ENCODE measurements at places on chromosomes 13 and 19. TPM values are rescaled to one million over a fixed set of nuclear protein-coding genes. Genes with fewer than 3 reads are reported as not detected.

The PSG6 gene
- 0.16 TPM for polyA plus RNA-seq

The GRK1 gene
- polyA plus RNA-seq = 0.28 TPM

The GPR183 gene
- 3.2 TPM for polyA plus RNA-seq

DNA sequence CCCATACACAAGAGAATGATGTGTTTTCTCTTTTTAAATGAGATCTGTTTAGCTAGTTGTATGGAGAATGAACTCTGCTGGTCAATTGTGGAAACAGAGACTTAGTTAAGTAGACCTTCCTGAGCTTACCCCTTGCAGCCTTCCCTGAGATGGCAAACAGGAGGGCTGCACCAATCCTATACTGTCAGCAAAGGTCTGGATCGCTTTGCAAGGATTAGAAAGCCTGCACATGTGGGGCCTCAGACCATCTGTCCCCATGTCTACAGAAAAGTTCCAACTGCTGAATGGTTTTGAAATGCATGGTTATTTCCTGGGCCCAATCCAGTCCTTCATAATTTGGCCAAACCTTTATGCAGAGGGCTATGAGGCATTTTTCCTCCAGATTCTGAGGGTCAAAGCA, 183.9 kb upstream of the SLC10A2 start:
- DNase-seq = no peak

DNA sequence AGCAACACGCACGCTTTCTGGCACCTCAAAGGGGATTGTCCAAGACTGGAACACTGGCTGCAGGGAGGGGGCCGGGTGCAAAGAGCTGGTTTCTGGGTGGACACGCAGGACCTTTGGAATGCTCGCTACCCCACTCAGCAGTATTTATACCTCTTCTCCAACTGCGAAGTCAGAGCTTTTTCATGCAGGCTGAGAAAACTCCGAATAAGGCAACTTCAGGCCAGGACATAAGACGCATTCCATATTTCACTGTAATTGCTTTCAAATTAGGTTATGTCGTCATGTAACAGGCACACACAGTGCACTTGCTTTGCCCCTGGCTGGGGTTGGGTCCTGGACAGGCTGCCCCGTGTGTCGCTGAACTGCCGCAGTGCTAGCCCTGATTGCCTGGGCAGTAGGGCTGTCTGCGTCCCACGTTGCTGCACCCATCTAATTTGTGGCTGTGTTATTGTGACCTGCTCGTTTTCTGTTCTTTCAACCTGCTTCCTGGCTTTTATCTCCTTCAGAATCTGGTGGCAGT, 44.5 kb downstream of the ACTN4 start:
- DNase-seq = no peak

DNA sequence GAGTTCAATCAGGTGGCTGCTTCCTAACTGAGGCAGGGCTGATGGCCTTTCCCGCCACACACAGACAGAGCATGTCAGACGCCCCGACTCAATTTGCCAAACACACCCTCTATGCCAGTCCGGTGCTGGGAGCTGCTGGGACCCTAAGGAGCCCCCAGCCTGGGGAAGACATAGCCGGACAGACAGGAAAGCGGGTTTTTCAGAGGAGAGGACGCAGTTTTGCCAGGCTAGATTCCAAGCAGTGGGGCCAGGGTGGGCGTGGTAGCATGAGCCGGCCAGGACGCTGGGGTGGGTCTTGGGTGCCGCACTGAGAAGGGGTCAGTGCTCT, 19.8 kb downstream of the MAST3 start:
- no peak for DNase-seq

DNA sequence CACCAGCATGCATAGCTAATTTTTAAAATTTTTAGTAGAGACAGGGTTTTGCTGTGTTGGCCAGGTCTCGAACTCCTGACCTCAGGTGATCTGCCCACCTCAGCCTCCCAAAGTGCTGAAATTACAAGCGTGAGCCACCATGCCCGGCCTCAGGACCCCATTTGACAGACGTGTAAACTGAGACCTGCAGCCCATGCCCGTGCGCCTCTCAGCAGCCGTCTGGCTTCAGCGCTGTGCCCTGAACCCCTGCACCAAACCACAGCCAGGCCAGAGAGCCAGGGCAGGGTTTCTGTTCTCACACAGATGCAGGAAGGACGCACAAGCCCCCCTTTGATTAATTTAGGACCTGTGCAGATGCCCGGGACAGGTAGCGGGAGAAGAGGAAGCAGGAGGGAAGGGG, 7.3 kb upstream of the FFAR1 start:
- DNase-seq = no peak

DNA sequence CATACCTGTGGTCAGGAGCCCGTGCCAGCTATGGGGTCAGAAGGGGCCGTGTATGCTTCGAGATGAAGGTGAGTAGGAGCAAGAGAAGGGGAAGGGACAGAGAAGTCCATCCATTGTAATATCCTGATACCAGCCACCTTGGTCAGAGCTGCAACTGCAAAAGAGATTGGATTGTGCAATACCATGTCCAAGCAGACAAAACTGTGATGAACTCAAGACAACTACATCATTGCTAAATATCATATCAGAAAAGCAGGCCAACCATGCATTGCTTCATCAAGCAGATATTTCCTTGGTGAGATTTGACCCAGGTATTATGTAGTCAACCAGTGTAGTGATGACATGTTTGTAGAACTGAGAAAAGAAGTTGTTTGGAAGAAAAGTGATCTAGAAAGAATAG, 12.1 kb downstream of the HNRNPUL1 start:
- no peak for DNase-seq

DNA sequence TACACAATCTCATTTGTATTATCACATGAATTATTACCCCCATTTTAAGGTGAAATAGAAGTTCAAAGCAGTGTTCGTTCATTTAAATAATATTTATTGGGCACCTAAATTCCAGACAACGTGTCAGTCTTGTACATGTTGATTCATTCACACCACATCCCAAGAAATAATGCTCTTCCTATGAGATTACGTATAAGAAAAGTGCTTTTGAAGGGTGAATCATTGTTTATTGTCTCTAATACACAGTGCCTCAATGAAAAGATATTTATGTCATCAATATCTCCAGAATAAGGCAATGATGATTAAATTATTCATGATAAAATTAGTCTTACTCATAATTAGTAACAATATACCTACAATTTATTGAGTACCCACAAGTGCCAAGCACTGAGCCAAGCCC, 35.6 kb downstream of the CLDN10 start:
- no peak for DNase-seq

DNA sequence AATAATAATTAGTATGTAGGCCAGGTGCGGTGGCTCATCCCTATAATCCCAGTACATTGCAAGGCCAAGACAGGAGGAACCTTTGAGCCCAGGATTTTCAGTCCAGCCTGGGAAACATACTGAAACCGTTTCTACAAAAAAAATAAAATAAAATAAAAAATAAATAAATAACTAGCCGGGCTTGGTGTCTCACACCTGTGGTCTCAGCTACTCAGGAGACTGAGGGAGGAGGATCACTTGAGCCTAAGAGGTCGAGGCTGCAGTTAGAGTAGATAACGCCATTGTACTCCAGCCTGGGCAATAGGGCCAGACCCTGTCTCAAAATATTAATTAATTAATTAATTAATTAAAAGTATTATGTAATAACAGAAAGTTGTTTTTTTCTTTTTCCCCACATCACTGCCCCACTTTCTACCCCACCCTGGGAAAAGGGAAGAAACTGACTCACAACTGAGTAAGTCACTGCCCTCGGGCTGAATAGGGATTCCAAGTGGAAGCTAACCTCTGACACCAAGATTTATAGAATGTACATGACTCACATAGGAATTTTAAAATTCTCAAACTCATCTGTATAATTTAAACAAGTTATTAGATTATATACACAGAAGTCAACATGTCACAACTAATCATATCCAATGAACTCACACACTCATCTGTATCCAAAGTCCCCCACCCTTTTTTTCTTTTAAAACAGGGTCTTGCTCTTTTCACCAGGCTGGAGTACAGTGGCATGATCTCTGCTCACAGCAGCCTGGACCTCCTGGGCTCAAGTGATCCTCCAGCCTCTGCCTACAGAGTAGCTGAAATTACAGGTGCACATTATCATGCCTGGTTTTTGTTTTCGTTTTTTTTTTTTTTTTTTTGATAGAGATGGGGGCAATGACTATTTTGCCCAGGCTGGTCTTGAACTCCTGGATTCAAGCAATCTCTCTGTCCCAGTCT, 12.5 kb downstream of the ZNF611 start:
- DNase-seq = no peak

GRCh38 chr19:46755077-46755852, 9.0 kb upstream of the STRN4 start:
- DNase-seq = no peak

- DNase-seq = no peak
Observed at GRCh38 chr13:44322928-44323327, 50.7 kb upstream of the SERP2 start.

- no peak for DNase-seq
Observed at GRCh38 chr13:25973576-25973975, 78.2 kb downstream of the SHISA2 start.

DNA sequence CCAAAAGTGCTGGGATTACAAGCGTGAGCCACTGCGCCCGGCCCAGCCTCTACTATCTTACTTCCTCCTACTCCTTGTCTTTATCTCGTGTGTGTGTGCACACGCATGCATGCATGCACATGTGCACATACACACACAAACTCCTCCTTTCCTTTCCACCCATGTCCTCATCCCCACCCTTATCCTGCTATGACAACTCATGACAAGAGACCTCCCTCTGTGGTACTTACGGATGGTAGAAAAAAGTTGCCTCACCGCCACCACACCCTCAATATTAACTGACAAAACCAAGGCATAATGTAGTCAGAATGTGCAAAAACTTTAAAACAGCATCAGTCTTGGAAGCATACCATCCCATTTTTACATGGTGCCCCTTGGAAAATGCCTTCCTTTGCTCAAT, 15.9 kb upstream of the EEF1AKMT1 start:
- no peak for DNase-seq

- DNase-seq = no peak
Observed at GRCh38 chr19:13020002-13020414, 24.7 kb downstream of the NFIX start.

Measured in forelimb muscle (tissue), 1 donor.